Suprapubic skin (tissue), 4 donors: ENCODE measurements at places on chromosomes 1 and 21.

DNA sequence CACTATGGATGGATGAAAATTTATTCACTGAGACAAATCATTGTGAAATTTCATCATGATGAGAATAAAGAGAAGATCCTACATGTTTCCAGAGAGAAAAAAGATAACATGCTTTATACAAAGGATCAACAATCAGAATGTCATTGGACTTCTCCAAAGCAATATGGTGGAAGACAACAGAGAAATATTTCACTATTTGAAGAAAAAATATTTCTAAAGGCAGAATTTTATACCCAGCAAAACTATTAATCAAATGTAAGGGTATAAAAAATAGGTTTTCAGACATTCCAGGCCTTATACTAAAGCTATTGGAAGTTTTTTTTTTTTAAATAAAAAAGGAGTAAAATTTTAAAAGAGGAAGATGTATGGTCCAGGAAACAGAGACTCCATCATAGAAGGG is 100.6 kb upstream of the OLIG2 start:
- H3K36me3 ChIP-seq = no peaks in the 10 kb centered on the region
- no peaks in the 10 kb centered on the region for H3K27me3 ChIP-seq
- no peaks in the 10 kb centered on the region for H3K4me1 ChIP-seq
- no peak overlapping the region for H3K4me3 ChIP-seq

- no peak overlapping the region for H3K27ac ChIP-seq
- H3K4me1 ChIP-seq = peaks cover 46% of the 10 kb centered on the region
- H3K4me3 ChIP-seq = no peak overlapping the region
- no peaks in the 10 kb centered on the region for H3K27me3 ChIP-seq
These were observed 3.3 kb upstream of the HMGN2 start for GRCh38 chr1:26468911-26469310.

GRCh38 chr1:113515498-113515897 is 125.2 kb downstream of the MAGI3 start:
- H3K4me3 ChIP-seq = no peak overlapping the region
- no peaks in the 10 kb centered on the region for H3K36me3 ChIP-seq
- DNase-seq = no peak
- no peaks in the 10 kb centered on the region for H3K4me1 ChIP-seq

DNA sequence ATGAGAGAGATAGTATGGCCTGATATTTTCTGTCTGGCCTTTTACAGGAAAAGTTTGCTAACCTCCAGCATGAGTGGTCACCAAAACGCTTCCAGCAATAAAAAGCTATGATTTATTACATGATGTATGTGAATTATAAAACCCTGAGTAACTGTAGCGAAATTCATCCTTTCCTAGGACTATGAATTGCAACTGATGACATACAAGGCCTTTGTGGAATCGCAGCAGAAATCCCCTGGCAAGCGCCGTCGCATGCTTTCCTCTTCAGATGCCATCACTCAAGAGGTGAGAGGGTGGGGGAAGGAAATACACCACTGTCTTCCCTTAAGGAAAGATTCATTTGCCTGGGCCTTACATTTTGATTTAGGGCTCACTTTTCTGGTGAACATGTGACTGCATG is 117.9 kb downstream of the MACF1 start:
- no peak for DNase-seq
- no peaks in the 10 kb centered on the region for H3K27me3 ChIP-seq
- H3K36me3 ChIP-seq = peaks cover 98% of the 10 kb centered on the region
- H3K4me3 ChIP-seq = no peak overlapping the region
- H3K27ac ChIP-seq = no peak overlapping the region
- no peaks in the 10 kb centered on the region for H3K4me1 ChIP-seq

- no peaks in the 10 kb centered on the region for H3K27me3 ChIP-seq
- H3K36me3 ChIP-seq = peaks cover 8% of the 10 kb centered on the region
- H3K4me1 ChIP-seq = no peaks in the 10 kb centered on the region
- H3K4me3 ChIP-seq = no peak overlapping the region
- no peak overlapping the region for H3K27ac ChIP-seq
These were observed 42.2 kb downstream of the KIF21B start for GRCh38 chr1:200981278-200981677.

GRCh38 chr1:43147625-43148327 is 24.3 kb downstream of the EBNA1BP2 start:
- peaks cover 20% of the 10 kb centered on the region for H3K27me3 ChIP-seq
- peaks cover 12% of the 10 kb centered on the region for H3K4me1 ChIP-seq
- no peaks in the 10 kb centered on the region for H3K36me3 ChIP-seq

DNA sequence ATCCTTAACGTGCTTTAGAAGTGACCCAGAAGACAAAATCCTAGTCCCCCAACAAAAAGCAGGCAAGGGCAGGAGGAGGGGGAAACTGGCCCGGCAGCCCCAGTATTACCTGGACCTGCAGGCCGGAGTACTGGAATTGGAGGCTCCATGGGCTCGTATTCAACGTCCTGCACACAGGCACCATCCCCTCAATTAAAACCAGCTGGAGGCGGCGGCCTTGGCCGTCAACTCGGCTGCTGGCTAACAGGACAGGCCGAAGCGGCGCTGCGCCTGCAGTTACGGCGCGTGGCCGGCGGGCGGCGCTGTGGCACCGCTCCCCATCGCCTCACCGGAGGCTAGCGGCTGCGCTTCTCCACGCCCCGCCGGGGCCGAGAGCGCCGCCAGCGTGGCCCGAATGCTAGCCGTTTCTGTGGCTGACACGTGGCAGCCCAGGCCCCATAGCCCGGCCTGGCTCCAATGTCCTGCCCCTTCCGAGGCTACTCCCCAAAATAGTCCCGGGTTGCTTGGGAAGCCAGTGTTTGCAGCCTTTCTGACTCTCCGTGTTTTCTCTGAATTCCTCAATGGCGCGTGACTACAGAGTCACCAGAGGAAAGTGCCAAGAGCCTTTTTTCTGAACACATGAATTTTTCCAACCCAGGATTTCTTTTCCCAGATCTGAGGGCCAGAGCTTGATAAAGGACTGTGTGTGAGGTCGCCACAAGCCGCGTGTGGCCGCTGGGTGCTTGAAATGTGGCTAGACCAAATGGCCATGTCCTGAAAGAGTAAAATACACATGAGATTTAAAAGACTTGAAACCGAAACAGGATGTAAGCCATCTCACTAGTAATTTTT is 82.5 kb downstream of the HHIPL2 start:
- H3K4me3 ChIP-seq = peak overlapping the region; percentile 46
- H3K4me1 ChIP-seq = peaks cover 8% of the 10 kb centered on the region
- peak overlapping the region; percentile 74 for H3K27ac ChIP-seq

DNA sequence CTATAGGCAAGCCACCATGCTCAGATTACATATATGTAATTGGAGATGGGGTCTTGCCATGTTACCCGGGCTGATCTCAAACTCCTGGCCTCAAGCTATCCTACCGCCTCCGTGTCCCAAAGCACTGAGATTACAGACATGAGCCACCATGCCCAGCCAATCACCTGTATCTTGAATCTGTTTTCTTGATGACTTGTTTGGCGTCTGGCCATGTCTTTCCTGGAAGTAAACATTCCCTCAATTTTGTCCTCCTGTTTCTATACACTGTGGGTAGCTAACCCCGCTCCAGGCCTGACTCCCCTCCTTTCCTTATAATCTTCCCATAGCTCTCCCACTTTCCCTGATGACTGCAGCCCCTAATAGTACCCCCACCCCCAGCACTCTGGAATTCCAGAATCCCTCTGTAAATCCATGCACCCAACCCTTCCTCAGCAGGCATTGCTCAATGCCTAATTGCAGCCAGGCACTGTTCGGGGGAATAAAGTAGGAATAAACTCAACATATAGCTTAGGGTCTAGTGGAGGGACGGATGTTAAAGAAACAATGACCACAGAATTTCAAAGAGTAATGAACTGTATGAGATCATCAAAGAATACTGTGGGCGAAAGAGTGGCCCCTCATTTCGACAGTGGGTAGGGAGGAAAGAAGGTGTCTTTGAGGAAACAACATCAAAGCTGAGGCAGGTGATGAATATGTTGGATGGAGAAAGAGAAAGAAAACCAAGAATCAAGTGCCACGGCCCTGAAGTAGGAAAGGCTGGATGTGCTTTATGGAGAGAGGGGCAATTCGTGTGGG is 161.5 kb downstream of the ADSS2 start:
- H3K36me3 ChIP-seq = no peaks in the 10 kb centered on the region
- no peaks in the 10 kb centered on the region for H3K27me3 ChIP-seq
- H3K4me1 ChIP-seq = no peaks in the 10 kb centered on the region

GRCh38 chr21:38982096-38982495 is 176.4 kb downstream of the ETS2 start:
- H3K27me3 ChIP-seq = no peaks in the 10 kb centered on the region
- no peaks in the 10 kb centered on the region for H3K36me3 ChIP-seq
- no peak for DNase-seq

DNA sequence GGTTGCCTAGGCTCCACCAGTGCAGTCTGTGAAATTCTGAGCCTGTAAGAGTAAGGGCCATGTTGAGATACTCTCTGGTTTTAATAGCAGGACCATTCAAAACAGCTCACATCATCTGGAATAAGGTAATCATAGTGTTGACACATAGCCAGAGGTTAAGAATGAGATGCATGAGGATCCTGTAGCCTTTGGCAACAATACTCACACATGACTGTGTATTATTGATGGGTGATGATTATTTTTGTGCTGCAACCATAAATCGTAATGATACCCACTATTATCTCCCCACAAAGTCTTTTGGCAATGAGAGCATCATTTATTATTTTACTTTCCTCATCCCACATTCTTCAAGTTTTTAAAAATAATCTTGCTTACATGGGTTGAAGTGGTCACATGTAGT is 35.5 kb downstream of the KCNK2 start:
- H3K27ac ChIP-seq = no peak overlapping the region
- no peak overlapping the region for H3K4me3 ChIP-seq

- H3K36me3 ChIP-seq = no peaks in the 10 kb centered on the region
- H3K4me3 ChIP-seq = no peak overlapping the region
- H3K27me3 ChIP-seq = no peaks in the 10 kb centered on the region
- DNase-seq = no peak
- no peaks in the 10 kb centered on the region for H3K4me1 ChIP-seq
- H3K27ac ChIP-seq = no peak overlapping the region
These were observed 28.3 kb downstream of the PRDX6 start for GRCh38 chr1:173505391-173505790.

DNA sequence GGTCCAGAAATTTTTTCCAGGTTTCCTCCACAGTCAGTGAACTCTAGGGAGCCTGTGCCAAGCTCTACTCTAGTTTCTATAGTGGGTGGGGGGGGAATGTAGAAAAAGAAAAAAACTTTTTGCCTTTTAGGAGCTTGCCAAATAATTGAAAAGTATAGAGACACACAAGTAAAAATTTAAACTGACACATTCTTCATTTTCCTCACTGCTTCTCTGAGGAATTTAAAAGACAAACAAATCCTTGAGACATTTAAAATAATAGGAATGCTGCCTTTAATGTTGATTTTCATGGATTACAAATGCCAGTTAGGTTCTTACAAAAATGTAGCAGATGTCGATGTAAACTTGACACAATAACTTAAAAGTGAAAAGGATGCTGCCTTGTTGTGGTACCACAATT is 241.9 kb downstream of the DNM3 start:
- DNase-seq = no peak
- H3K4me1 ChIP-seq = no peaks in the 10 kb centered on the region
- no peaks in the 10 kb centered on the region for H3K36me3 ChIP-seq
- no peaks in the 10 kb centered on the region for H3K27me3 ChIP-seq
- H3K27ac ChIP-seq = no peak overlapping the region

DNA sequence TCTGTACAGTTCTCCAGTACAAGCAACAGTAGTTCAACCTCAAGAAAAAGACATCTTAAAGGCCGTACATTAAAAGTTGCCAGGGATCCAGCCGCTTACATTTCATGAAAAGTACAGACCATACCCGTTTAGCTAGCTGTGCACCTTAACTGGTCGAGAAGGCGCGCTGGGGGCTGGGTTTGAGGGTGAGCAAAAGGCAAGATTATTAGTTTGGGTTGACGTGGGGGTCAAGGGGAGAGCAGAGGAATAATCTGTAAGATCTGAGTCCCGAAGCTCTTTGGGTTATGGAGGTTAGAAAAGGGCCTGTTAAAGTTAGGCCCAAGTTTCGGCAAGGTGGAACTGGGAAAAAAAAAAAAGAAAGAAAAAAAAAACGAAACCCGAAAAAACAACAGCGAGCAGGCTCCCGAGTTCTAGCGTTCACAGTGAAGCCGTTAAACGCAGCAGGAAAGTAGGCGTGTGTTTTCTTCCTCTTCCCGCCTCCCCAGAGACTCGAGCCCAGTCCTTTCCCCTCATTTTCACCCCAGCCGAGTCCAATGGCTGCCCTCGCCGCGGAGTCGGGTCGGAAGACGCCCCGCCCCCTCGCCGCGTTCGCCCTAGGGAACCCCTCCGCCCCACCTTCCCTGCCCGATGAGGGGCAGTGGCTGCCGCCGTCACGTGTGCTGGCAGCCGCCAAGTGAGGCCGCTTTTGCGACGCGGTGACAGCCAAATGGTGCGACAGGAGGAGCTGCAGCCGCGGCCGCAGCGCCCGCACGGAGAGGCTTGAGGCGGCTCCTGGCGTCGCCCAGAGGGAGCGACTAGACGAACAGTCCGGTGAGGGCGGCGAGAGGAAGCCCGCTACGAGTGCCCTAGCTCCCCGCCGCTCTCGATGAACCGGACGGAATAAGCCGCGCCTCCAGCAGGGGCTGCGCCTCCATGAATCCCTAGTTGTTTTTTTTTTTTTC is at the start of gene PKN2:
TSS of gene PKN2 (plus strand) at position 733 of the 941 bp plus-strand sequence. CDS start 308 bp downstream, outside the sequence.
- peak within 1 kb of the TSS; percentile 94 for H3K4me3 ChIP-seq
- DNase-seq = peak; percentile 96
- no peaks in the 10 kb centered on the region for H3K36me3 ChIP-seq
- peaks cover 36% of the 10 kb centered on the region for H3K4me1 ChIP-seq
- no peaks in the 10 kb centered on the region for H3K27me3 ChIP-seq
- peak within 1 kb of the TSS; percentile 94 for H3K27ac ChIP-seq

DNA sequence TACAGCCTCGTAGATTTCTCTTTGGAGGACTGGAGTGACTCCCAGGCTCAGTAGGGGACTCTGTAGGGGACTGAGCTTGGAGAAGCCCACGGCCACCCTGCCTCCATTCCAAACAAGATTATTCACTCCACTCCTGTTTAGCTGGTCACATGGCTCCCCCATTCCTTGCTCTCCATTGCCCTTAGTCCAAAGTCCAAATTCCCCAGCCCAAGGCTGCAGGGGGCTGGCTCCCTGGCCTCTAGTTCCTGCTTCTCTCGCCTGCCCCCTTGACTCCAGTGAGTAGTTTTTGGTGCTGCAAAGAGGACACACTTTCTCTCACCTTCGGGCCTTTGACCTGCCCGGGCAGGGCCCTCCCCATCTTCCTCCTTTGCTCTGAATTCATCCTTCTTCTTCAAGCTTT is 403.3 kb downstream of the KIF26B start:
- no peak for DNase-seq
- H3K4me1 ChIP-seq = no peaks in the 10 kb centered on the region
- no peak overlapping the region for H3K27ac ChIP-seq
- no peaks in the 10 kb centered on the region for H3K36me3 ChIP-seq
- no peak overlapping the region for H3K4me3 ChIP-seq
- H3K27me3 ChIP-seq = no peaks in the 10 kb centered on the region

- peaks cover 5% of the 10 kb centered on the region for H3K4me1 ChIP-seq
- no peak overlapping the region for H3K4me3 ChIP-seq
- no peaks in the 10 kb centered on the region for H3K36me3 ChIP-seq
- H3K27me3 ChIP-seq = no peaks in the 10 kb centered on the region
- peak; percentile 16 for DNase-seq
These were observed 23.3 kb downstream of the SH3BP5L start for GRCh38 chr1:248802454-248802853.

GRCh38 chr1:75725861-75726361 is 1.4 kb downstream of the ACADM start:
- H3K27ac ChIP-seq = no peak overlapping the region
- H3K4me1 ChIP-seq = peaks cover 30% of the 10 kb centered on the region
- no peaks in the 10 kb centered on the region for H3K36me3 ChIP-seq
- H3K27me3 ChIP-seq = no peaks in the 10 kb centered on the region
- H3K4me3 ChIP-seq = peak overlapping the region; percentile 57

GRCh38 chr21:34276711-34277425 is 86.9 kb upstream of the KCNE2 start:
- H3K4me1 ChIP-seq = peaks cover 16% of the 10 kb centered on the region
- no peaks in the 10 kb centered on the region for H3K36me3 ChIP-seq
- DNase-seq = no peak
- no peaks in the 10 kb centered on the region for H3K27me3 ChIP-seq
- H3K27ac ChIP-seq = no peak overlapping the region
